WTC11 (cell line): ENCODE measurements at places on chromosomes 1 and 21.
A peak's percentile ranks its signal among the peaks of the same experiment; 100 is the strongest.

GRCh38 chr1:47229031-47229885 is 2.8 kb downstream of the TAL1 start:
- DNase-seq, result no peak

GRCh38 chr1:208917723-208918122 is 665.8 kb upstream of the CAMK1G start:
- no peak for DNase-seq

DNA sequence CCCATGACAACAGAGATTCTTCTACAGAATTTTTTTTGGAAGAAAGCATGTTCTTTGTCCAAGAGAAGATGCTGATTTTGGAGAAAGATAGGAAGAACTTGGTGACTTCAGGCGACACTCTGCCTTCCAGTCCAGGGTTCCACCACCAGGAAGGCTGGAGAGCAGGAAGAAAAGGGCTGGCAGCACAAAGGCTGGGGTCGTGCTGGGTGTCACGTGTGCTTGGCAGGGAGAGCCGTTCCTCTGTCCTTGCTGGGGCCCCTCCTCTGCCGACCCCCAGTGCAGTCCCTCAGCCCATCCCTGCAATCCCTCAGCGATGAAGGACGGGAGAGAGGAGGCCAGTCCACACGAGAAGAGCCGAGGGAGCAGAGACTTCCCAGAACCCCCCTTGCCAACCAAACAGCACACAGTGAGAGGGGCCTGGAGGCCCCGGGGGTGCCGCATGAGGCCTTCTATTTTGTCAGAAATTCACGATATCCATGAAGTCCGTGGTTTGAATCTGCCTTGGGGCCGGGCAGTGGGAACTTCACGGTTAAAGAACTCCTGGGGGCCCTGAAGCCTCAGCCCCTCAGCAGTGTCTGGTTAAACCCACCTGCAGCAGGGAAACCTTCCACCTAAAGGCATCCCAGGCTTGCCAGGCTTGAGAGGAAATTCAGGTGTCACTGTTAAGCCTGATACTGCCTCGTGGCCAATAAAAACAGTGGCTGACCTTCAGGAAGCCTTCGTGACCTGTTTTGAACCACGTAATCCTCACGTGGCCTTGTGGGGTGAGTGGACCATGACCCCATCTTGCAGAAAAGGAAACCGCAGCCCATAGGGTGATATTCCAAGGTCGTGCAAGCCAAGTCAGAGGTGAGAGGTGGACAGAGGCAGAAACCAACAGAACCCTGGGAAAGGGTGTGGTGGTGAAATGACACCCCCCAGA is 3.4 kb downstream of the KRTAP10-12 start:
- DNase-seq, result no peak

DNA sequence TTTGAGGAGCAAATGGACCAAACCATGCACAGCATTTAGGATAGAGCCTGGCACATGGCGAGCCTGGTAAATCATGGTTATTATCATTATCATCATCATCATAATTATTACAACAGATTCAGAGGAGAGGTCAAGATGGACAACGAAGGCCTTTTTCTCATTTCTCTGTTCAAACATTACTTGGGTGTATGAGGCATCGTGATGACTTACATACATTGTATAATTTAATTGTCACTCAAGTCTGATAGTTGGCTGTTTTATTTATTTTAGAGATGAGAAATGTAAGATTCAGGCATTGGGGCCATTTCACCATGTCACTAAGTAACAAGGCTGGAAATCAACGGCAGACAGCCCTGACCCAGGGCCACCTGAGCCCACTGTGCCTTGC is 68.1 kb downstream of the SLC35F3 start:
- no peak for DNase-seq

- DNase-seq, result peak; percentile 71
Measured at GRCh38 chr1:1441002-1441888, 5.8 kb downstream of the VWA1 start.

- no peak for DNase-seq
Measured at GRCh38 chr1:13664451-13664850, 35.5 kb upstream of the PRDM2 start.

GRCh38 chr1:212595787-212596714 is 12.5 kb upstream of the ATF3 start:
- peak; percentile 39 for DNase-seq

GRCh38 chr1:166944186-166944967 is 31.0 kb downstream of the ILDR2 start:
- DNase-seq, result no peak

DNA sequence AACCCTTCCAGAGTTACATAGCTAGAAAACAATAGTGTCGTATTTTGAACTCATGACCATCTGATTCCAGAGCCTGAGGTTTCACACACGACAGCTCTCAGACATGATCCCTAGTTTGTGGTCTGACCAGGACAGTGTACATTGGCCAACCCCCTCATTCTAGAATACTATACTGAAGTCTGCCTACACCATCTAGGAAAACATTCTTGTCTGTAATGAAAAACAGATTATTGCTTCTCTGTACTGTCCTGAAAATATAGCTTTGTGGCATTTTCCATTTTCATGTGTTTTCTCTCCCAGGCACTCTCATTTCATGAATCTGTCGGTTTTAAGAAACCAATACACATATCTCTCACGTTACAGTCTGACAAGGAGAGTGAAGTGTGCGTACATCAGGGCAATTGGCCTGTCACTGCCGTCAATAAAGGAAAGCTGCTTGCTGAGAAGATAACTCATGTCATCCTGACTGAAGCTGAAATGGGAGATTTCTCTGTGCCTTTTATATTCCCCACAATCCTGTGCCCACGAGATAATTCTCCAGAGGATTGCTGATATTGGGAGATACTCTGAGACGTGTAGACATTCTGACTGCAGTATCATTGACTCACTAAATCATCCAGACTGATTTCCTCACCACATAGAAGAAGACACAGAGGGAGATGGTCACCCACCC is 585.6 kb downstream of the PLPP3 start:
- DNase-seq, result no peak

DNA sequence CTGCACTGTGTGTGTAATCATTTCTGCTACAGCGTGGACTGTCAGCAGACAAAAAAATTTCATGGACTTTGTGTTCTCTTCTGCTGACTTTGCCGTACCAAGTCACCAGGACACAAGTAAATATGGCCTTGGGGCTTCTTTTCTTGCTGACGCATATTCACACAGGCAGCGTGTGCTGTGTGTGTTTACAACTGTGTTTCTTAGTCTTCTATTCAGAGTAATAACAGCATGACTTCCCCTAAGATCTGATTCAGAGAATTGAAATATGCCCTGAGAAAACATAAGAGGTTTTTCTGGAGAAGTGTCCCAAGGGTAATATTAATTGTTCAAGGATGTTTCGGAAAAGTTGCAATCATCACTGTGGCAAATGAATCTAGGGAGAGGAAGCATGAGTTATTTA is 47.1 kb upstream of the DYNLT5 start:
- DNase-seq, result no peak
